ENCODE measurements at places on chromosomes 1 and 21. TPM values are rescaled to one million over a fixed set of nuclear protein-coding genes. Genes with fewer than 3 reads are reported as not detected.
A peak's percentile ranks its signal among the peaks of the same experiment; 100 is the strongest.

DNA sequence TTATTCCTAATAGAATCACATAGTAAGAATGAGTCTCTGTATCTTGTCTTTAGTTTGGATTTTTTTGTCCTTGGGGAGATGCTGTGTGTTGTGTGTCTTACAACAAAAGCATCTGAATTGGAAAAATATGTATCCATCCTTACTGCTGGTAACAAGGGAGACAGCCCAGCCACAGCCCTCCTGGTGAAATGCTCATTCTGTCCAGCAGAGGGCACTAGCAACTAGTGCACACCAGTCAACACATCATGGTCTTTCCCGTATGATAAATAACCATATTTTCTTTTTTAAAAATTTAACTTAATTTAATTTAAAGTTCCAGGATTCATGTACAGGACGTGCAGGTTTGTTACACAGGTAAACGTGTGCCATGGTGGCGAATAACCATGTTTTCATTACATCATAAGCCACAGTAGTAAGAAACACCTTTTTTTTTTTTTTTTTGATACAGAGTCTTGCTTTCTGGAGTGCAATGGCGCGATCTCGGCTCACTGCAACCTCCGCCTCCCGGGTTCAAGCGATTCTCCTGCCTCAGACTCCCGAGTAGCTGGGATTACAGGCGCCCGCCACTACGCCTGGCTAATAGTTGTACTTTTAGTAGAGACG is 245.1 kb downstream of the PTBP2 start:
- no peaks in the 10 kb centered on the region for H3K36me3 ChIP-seq
- no peak overlapping the region for H3K4me3 ChIP-seq
- H3K27me3 ChIP-seq, result peaks cover 8% of the 10 kb centered on the region
- DNase-seq, result peak; percentile 66

DNA sequence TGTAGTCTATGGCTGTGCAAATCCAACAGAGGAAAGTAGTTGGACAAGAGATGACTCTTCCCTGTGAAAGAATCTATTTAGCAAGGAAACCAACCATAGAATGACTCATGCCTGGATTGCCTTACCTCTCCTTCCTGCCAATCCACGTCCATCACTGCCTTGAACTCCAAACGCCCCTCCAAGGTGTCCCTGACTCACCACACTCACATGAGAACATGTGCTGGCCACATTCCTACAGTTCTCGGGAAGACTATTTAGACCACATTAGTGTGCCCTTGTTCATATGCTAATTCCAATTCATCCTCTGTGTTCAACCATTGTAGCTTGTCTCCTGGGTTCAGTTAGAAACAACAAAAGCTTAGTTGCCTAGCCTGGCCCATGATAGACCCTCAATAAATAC is 157.3 kb downstream of the SLC30A10 start:
- no peaks in the 10 kb centered on the region for H3K4me1 ChIP-seq
- H3K4me3 ChIP-seq, result no peak overlapping the region
- H3K27me3 ChIP-seq, result no peaks in the 10 kb centered on the region
- no peak overlapping the region for H3K27ac ChIP-seq
- no peak for DNase-seq
- no peaks in the 10 kb centered on the region for H3K36me3 ChIP-seq

DNA sequence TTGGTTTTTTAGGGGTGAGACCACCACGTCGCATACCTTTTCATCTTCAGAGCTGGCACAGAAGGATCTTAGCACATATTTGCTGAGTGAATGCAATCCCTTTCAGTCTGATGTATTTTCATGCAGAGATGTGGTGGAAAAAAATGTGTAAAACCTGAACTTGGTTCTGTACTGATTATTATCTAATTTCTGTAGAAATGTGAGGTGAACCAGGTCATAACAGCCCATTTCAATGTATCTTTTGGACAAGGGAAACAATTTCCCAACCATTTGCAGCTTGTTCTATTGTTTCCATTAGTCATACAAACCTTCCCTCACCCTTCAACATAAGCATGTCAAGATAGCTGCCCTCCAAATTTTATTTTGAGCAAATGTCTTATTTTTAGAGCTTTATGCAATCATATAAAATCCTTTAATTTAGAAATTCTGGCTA is 46.8 kb upstream of the RUNX1 start:
- H3K36me3 ChIP-seq, result no peaks in the 10 kb centered on the region
- H3K4me3 ChIP-seq, result no peak overlapping the region
- H3K4me1 ChIP-seq, result peaks cover 25% of the 10 kb centered on the region
- DNase-seq, result no peak

GRCh38 chr1:175172503-175172902 is 20.1 kb downstream of the KIAA0040 start:
- H3K4me1 ChIP-seq, result peaks cover 46% of the 10 kb centered on the region
- no peak for DNase-seq
- no peak overlapping the region for H3K4me3 ChIP-seq
- no peak overlapping the region for H3K27ac ChIP-seq
- H3K36me3 ChIP-seq, result no peaks in the 10 kb centered on the region

The PADI4 gene
- total RNA-seq, result 0.86 TPM

The GREM2 gene
- 0.14 TPM for total RNA-seq

The CELA2B gene
- total RNA-seq, result not detected

GRCh38 chr1:204872262-204872881 is 1.7 kb downstream of the NFASC start:
- no peaks in the 10 kb centered on the region for H3K36me3 ChIP-seq
- H3K4me1 ChIP-seq, result no peaks in the 10 kb centered on the region
- no peak for DNase-seq
- no peak overlapping the region for H3K4me3 ChIP-seq
- H3K27ac ChIP-seq, result no peak overlapping the region

The ADORA1 gene
- total RNA-seq, result not detected

DNA sequence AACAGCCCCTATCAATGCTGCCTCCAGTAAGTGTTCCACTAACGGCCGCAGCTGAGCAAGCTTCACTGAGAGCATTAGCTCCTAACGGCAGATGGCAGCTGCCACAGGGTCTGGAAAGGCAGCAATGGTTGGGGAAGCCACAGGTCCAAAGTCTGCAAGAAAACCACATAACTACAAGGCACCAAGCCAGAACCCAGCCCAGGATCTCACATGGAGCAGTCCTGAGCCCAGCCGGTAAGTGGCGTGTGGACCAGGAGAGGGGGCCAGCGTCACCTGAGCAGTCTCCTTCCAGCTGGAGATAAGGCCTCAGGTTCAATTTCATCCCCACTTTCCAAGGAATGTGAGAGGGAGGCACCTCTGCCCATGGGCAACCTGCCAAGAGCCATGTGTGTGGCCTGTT is 13.2 kb downstream of the SYT2 start:
- no peak overlapping the region for H3K4me3 ChIP-seq
- peaks cover 33% of the 10 kb centered on the region for H3K27me3 ChIP-seq
- H3K36me3 ChIP-seq, result no peaks in the 10 kb centered on the region
- peaks cover 7% of the 10 kb centered on the region for H3K4me1 ChIP-seq
- DNase-seq, result no peak
- no peak overlapping the region for H3K27ac ChIP-seq

DNA sequence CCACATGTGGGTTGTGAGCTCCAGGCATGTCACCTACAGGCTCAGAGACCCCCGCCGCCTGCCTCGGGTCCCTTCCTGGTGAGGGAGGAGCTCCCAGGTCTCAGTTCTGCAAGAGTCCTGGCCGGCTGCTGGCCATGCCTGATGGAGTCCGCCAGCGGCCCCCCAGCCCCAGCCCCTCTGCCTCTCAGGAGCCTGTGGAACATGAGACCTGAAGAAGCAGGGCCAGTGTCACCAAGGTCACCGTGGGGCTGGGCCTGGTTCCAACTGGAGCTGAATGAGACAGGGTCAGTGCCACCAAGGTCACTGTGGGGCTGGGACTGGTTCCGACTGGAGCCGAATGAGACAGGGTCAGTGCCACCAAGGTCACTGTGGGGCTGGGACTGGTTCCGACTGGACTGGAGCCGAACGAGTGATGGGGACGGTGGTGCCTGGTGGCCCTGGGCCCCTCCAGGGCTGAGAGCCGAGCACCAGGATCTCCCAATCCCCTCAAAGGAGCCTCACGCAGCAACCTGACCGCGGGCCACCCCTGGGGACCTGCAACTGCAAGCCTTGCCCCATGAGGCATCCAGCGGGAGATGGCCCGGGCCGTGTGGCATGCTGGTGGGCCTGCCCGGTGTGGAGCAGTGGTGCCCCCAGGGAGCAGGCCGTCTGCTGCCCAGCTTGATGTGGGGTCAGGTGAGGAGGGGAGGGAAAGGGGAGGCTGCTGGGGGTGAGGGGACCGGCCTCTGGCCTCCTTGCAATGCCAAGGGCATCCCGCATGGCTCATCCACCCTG is 14.5 kb upstream of the PTTG1IP start:
- H3K36me3 ChIP-seq, result no peaks in the 10 kb centered on the region
- no peak overlapping the region for H3K4me3 ChIP-seq
- peaks cover 9% of the 10 kb centered on the region for H3K4me1 ChIP-seq
- DNase-seq, result no peak
- H3K27me3 ChIP-seq, result no peaks in the 10 kb centered on the region
- H3K27ac ChIP-seq, result no peak overlapping the region

DNA sequence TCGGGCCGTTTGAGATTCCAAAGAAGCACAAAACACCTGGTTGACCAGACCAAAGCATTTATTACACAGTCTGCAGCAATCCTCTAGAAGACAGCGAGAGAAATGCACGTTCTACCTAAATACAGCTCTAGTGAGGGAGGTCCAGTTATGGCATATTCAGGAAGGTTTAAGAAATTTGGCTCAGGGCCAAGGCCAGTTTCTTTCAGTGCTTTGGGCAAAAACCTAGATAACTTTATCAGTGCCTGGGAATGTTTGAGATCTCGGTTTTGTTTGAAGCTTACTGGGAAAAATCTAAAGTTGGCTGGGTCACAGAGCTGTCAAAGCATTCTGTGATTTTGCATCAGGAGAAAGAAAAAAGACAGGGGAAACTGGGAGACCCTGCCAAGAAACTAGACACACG is 514.0 kb upstream of the TMPRSS15 start:
- DNase-seq, result no peak
- H3K4me3 ChIP-seq, result no peak overlapping the region
- H3K27ac ChIP-seq, result no peak overlapping the region
- H3K4me1 ChIP-seq, result no peaks in the 10 kb centered on the region
- no peaks in the 10 kb centered on the region for H3K36me3 ChIP-seq
- H3K27me3 ChIP-seq, result no peaks in the 10 kb centered on the region

DNA sequence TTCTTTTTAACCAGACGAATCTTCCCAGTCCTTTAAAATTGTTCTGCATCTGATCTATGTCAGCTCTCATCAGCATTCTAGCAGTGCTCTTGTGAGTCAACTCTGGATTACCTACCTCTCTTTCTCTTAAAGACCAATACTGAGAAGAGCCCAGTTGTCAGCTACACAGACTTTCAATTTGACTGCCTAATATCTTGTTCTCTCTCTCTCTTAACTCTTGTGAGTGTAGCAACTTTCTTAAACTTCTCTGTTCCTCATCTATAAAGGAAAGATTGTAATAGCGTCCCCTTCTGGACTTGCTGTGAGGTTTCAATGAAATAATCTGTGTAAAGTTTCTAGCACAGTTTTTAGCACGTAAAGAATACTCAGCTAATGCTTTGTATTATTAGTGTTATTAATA is 499.3 kb upstream of the ADAMTS5 start:
- H3K4me1 ChIP-seq, result no peaks in the 10 kb centered on the region
- H3K36me3 ChIP-seq, result no peaks in the 10 kb centered on the region
- no peaks in the 10 kb centered on the region for H3K27me3 ChIP-seq
- no peak for DNase-seq
- H3K4me3 ChIP-seq, result no peak overlapping the region

The NR5A2 gene
- 0.11 TPM for total RNA-seq

The ELOVL1 gene
- total RNA-seq, result 101 TPM

GRCh38 chr1:76843821-76844464 is 23.3 kb upstream of the ST6GALNAC5 start:
- H3K36me3 ChIP-seq, result no peaks in the 10 kb centered on the region
- H3K4me1 ChIP-seq, result peaks cover 10% of the 10 kb centered on the region
- no peak overlapping the region for H3K27ac ChIP-seq

DNA sequence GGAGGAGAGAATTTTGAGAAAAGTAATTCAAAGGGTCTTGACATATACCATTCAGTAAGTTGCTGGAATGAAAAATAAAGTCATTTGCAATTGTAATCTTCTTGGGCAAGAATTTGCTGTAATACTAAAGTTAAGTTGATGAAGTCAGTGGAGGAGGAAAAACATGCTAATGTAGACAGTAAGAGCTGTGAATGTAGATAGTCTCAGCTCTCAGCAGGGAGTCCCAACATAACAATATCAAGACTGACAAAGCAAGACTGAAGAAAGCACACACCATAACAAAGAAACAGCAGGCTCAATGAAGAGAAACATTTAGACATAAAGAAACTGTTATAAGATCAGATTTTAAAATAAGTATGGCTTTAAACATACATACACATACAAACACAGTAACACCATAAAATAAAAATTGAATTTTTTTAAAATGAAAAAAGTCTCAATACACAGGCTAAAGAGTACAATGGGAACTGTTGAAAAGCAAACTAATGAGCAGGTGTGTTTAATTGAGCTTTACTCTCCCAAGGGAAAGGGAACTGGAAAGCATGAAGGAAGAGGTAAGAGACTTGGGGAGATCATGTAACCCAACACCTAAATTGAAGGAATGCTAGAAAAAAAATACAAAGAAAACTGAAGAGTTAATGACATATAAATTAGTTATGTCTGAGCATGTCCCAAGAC is 336.3 kb upstream of the NCAM2 start:
- no peak for DNase-seq
- H3K36me3 ChIP-seq, result peaks cover 6% of the 10 kb centered on the region
- H3K4me1 ChIP-seq, result no peaks in the 10 kb centered on the region
- H3K4me3 ChIP-seq, result no peak overlapping the region

GRCh38 chr1:176558561-176558960 is 95.6 kb downstream of the PAPPA2 start:
- H3K27ac ChIP-seq, result no peak overlapping the region
- H3K4me1 ChIP-seq, result no peaks in the 10 kb centered on the region
- DNase-seq, result no peak
- no peaks in the 10 kb centered on the region for H3K36me3 ChIP-seq
- peaks cover 25% of the 10 kb centered on the region for H3K27me3 ChIP-seq

Measured in natural killer cell treated with Interleukin-12 subunit alpha and Interleukin-12 subunit beta and Interleukin-15 and Interleukin-18, amount 100 ng/mL, for 72 hours (primary cell).